ENCODE measurements at places on chromosomes 1 and 21. TPM values are rescaled to one million over a fixed set of nuclear protein-coding genes. Genes with fewer than 3 reads are reported as not detected.
A peak's percentile ranks its signal among the peaks of the same experiment; 100 is the strongest.

Gene GPR25
- total RNA-seq = not detected

Gene RXFP4
- 0.33 TPM for total RNA-seq

Gene S100A10
- total RNA-seq = 14.6 TPM

GRCh38 chr21:38798481-38798882, 7.2 kb upstream of the ETS2 start:
- peak; percentile 35 for DNase-seq

Gene HSD3B1
- total RNA-seq = 0.27 TPM

DNA sequence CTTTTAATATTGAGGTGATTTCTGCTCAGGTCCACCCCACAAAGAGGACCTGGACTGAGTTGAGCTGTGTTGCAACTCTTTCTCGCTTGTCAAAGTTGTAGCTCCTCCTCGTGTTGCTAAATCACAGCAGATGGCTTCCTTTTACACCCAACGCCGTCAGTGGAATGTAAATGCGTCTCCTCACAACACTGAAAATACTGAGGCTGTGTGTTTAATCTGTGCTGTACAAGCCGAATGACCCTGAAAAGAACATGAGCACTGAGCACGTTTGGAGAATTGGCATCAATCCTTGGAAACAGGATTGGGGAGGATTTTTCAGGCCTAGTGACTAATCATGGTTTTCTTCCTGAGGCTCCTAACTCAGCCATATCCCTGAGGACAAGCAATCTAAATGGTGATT, 196.0 kb downstream of the CRB1 start:
- no peak for DNase-seq

DNA sequence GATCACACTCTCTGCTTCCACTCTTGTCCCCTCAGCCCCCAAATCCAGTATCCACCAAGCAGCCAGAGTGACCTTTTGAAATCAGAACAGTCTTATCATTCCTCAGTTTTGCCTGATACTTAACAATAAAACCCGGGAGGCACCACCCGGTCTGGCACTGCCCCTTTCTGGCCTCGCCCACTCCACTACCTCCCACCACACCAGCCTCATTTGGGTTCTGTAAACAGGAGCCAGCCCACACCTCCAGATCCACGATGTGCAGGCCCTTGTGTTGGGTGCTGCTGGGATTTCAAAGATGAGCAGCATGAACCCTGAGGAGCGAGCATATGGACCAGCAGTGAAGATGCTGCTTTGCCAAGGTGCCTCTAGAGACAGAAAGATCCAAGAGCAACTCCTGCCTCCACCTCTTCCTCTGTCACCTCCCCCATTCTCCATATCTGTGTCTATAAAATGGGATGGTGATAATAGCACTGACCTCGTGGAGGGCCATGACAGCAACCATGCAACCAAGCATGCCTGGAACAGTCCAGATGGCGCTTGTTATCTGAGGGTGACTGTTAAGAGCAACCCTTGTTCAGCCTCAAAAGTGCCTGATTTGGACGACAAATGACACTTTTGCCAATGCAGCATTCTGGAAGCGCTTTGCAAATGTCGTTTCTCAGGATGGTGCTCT, 136.0 kb downstream of the IGSF21 start:
- no peak for DNase-seq

DNA sequence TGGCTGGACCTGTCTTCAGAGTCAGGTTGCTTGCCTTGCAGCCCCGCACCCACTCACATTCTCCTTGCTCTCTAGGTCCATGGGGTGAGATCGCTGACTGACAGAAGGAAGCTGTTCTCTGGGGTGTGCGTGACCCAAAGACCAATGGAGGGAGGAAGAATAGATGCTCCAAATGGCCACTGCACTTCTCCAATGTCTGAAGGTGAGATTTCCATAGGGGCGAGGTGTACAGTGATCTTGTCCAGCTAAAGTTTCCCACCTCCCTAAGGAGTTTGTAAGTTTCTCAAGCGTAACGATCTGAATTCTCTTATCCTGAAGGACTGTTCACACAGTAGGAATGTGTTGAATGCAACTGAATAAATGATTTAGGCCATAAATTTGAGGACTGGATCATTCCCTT, 211.9 kb upstream of the IRF2BP2 start:
- DNase-seq = no peak

GRCh38 chr21:36591326-36591970, 107.5 kb upstream of the SIM2 start:
- no peak for DNase-seq

Gene SLC1A7
- total RNA-seq = not detected

DNA sequence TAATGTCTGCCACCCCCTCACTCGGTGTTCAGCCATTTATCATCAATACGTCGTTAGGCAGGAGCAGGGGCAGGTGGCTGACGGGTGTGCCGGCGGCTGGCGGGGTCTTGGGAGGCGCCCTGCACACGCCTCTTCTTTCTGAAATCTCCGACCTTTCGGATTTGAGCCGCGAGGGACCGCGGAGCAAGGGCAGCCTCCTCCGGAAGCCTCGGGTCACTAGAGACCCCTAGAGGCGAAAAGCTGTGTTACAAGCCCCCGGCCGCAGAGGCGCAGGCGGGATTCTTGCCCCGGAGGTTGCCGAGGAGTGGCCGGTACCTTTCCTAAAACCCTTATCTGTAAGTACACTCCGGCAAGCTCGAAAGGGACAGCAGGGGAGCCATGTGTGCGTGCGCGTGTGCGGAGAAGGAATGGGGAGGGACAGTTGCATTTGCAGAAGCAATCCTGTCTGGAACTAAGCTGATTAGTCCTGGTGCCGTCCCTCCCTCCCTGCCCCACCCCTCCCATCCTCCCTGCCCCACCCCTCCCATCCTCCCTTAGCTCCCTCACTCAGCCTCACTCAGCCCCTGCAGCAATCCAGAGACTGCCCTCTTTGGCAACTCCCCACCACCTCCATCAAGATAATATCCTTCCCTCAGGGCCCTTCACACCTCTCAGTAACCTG, 11.0 kb downstream of the BRINP2 start:
- peak; percentile 87 for DNase-seq

GRCh38 chr1:82598812-82599211, 798.1 kb downstream of the ADGRL2 start:
- no peak for DNase-seq

- DNase-seq = no peak
Observed at GRCh38 chr21:35128536-35128935, 79.4 kb upstream of the RUNX1 start.

DNA sequence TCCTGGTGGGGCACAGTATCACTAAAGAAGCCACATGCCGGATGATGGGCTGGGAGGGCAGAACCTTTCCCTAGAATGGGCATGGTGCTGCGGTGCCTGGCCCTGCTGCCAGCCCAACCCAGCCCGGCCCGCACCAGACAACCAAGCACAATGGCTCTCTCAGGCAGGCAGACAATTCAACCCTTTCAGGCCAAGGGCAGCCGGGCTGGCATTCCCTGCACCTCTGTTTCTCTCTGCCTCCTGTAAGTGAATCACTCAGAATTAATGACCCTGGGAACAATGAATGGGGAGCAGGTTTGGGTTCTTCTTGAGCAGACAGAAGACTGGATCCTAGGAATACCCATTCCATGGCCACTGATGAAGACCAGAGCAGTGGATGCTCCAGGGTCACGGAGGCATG, 41.0 kb upstream of the IFFO2 start:
- DNase-seq = no peak

Gene UQCRHL
- total RNA-seq = 3.9 TPM

DNA sequence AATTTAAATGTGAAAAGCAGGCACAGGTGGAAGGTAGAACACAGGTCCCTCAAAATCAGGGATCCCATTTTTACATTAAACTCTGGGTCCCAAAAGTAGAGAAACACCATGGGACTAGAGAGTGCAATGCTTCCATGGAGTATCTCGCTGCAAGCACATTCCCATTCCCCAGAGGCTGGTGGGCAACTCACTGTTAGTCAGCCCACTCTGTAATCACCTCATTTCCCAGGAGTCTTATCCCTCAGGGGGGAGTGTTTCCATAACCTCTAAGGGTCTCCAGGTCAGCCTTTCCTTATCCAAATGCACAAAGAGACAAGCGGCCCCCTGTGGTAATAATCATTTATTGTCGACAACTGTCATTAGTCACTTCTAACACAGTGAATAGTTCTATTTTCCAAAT, 490.1 kb upstream of the LRRC7 start:
- DNase-seq = no peak

GRCh38 chr21:27269644-27270043, 302.8 kb upstream of the ADAMTS5 start:
- DNase-seq = no peak

DNA sequence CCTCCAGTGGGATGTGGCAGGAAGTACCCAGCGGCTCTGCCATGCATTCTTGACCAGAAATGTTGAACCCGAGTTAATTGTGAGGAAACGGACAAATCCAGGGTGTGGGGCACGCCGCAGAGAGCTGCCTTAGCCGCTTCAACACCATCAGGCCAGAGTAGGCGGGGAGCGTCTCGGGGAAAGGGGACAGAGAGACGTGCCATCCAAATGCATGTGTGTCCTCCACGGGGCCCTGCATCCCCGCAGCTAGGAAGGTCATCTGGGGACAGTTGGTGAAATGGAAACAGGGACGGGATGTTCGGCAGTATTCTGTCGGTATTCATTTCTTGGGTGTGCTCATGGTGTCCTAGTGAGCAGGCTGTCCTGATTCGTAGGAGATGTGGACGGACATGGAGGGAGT, 59.1 kb upstream of the TRAPPC10 start:
- DNase-seq = no peak

GRCh38 chr1:179169616-179170467, 59.6 kb downstream of the ABL2 start:
- DNase-seq = peak; percentile 83

DNA sequence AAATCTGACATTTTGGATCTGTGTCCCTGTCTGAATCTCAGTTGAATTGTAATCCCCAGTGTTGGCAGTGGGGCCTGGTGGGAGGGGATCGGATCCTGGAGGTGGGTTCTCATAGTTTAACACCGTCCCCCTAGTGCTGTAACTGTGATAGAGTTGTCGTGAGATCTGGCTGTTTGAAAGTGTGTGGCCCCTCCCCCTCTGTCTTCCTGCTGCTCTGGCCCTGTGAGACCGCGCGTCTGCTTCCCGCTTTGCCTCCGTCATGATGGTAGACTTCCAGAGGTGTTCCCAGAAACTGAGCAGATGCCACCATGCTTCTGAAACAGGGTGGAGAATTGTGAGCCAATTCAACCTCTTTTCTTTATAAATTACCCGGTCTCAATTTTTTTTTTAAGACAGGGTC, 25.0 kb downstream of the AGPAT3 start:
- DNase-seq = no peak

DNA sequence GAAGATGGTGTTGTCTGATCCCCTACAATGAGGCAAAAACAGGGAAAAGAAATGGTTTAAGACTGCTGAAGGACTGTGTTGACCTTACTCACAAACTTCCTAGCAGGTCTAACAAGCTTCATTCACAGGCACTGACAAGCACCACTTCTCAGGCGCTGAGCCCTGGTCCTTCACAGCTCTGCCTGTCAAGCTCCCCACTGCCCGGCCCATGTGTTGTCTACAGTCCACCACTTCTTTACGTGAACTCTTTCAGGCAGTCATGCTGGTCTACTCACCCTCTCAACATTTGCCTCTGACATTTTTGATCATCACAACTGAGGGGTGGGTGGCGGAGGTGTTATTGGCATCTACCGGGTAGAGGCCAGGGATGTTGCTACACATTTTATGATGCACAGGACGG, 40.7 kb upstream of the MYBPHL start:
- no peak for DNase-seq

- DNase-seq = no peak
Observed at GRCh38 chr1:205563927-205564441, 59.5 kb downstream of the CDK18 start.

DNA sequence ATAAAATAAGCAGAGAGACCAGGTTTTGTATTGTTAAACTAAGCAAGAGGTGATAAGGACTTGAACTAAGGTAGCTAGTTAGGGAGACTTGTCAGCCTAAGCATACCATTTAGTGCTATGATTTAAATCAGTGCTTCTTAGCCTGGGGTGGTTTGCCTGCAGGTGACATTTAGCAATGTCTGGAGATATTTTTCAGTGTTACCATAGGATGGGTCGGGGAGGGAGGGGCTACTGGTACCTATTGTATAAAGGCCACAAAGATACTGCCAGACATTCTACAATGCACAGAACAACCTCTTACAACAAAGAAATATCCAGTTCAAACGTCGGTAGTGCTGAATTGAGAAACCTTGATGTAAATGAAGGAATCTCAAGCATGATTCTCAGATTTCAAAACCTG, 3.3 kb downstream of the ATP5PB start:
- DNase-seq = no peak

DNA sequence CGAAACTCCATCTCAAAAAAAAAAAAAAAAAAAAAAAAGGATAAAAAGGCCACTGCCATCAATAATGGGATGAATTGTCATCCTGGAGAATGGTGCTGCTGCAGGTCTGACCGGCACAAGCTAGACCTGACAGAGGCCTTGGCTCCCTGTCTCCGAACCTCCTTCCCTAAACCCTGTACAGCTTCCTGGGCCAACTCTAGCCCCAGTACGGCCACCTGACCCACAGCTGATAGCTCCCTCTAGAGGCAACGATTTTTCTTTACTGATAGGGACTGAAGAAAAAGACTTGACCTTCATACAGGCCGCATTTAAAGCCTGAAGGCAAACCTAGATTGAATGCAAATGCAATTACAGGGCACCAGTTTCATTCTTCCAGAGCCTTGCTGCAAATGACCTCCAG, 30.7 kb downstream of the NOL9 start:
- peak; percentile 53 for DNase-seq

Gene WDR64
- total RNA-seq = not detected

Gene OR2T4
- total RNA-seq = not detected

DNA sequence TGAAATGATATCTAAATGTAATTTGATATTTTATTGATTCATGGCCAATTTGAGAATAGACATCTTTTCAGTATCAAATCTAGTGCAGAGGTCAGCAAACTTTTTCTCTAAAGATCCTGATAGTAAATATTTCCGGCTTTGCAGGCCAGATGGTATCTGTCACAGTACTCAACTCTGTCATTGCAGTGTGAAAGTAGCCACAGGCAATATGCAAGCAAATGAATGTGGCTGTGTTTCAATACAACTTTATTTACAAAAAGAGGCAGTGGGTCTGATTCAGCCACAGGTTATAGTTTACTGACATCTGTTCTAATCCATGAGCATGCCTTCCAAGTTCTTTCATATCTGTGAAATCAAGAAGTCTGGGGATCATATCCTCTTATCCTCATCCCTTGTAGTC, 221.2 kb downstream of the PRDM2 start:
- no peak for DNase-seq

GRCh38 chr1:1165485-1165884, 8.2 kb upstream of the TTLL10 start:
- DNase-seq = no peak

DNA sequence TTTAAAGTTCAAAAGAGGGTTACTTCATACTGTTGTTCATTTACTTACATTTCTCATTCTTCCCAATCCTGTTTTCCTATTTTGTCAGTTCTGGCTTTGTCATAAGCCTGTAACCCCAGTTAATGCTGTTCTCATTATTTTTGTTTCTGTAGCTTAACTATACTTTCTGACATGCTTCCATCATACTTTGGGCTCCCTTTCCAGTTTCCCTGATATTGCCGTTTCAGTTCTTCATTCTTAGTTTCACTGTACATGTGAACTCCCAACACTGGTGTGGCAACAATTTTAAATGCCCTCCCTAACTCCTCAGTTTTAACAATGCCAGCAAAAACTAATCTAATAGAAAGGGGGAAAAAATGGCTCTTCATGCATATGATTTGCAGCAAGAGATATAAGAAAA, 456.7 kb downstream of the LMO4 start:
- DNase-seq = no peak
